ENCODE measurements at places on chromosomes 11 and 22. TPM values are rescaled to one million over a fixed set of nuclear protein-coding genes. Genes with fewer than 3 reads are reported as not detected.
A peak's percentile ranks its signal among the peaks of the same experiment; 100 is the strongest.

GRCh38 chr11:36412781-36413383, 97.2 kb downstream of the TRAF6 start:
- no peak for DNase-seq

Gene POTEH
- total RNA-seq = not detected

GRCh38 chr22:17918840-17919239, 105.5 kb downstream of the MICAL3 start:
- DNase-seq = no peak

GRCh38 chr22:22714600-22715335, 70.4 kb downstream of the GGTLC2 start:
- DNase-seq = no peak

Gene OR10D3
- not detected for total RNA-seq

- DNase-seq = no peak
These were observed 202.6 kb downstream of the AASDHPPT start for GRCh38 chr11:106280036-106280435.

Gene SLC22A25
- not detected for total RNA-seq

GRCh38 chr11:117806846-117807245, 9.8 kb upstream of the DSCAML1 start:
- no peak for DNase-seq

GRCh38 chr11:18105802-18106574, at the start of gene SAAL1:
Gene SAAL1 (minus strand): TSS chr11:18106082. CDS start chr11:18106041, 41 bp downstream.
- DNase-seq = peak; percentile 86

Gene NCR3LG1
- total RNA-seq = 11.4 TPM

Gene ANO5
- total RNA-seq = not detected

Gene NTM
- not detected for total RNA-seq

Measured in activated T-helper 2 cell treated with anti-CD3 and anti-CD28 coated beads, Interferon-gamma antibody, Interleukin-2, Interleukin-4, amounts not matched to agents 10 μg/mL and 5 μg/mL and 100 μg/mL, durations not matched to agents 14 hours and 24 hours and 36 hours (primary cell).